WTC11 (cell line): ENCODE measurements at places on chromosomes 4 and X. TPM values are rescaled to one million over a fixed set of nuclear protein-coding genes. Genes with fewer than 3 reads are reported as not detected.

Gene METTL14
- 49.7 to 53.1 TPM (median 51.1 TPM) in 3 replicates for total RNA-seq

Gene IRS4
- total RNA-seq: 10.5 to 11.4 TPM (median 11.0 TPM) in 3 replicates

- DNase-seq: peak; percentile 61
- H3K27me3 ChIP-seq: peaks cover 60% of the 10 kb centered on the region
- peak overlapping the region; percentile 82 for H3K4me3 ChIP-seq
- no peaks in the 10 kb centered on the region for H3K36me3 ChIP-seq
- H3K27ac ChIP-seq: no peak overlapping the region
- peaks cover 15% of the 10 kb centered on the region for H3K4me1 ChIP-seq
Measured at GRCh38 chr4:142846729-142847596, 862 bp upstream of the INPP4B start.

- no peaks in the 10 kb centered on the region for H3K4me1 ChIP-seq
- no peaks in the 10 kb centered on the region for H3K36me3 ChIP-seq
- H3K27ac ChIP-seq: no peak overlapping the region
- no peak for DNase-seq
- H3K4me3 ChIP-seq: no peak overlapping the region
Measured at GRCh38 chr4:125836597-125837195, 521.9 kb downstream of the FAT4 start.

DNA sequence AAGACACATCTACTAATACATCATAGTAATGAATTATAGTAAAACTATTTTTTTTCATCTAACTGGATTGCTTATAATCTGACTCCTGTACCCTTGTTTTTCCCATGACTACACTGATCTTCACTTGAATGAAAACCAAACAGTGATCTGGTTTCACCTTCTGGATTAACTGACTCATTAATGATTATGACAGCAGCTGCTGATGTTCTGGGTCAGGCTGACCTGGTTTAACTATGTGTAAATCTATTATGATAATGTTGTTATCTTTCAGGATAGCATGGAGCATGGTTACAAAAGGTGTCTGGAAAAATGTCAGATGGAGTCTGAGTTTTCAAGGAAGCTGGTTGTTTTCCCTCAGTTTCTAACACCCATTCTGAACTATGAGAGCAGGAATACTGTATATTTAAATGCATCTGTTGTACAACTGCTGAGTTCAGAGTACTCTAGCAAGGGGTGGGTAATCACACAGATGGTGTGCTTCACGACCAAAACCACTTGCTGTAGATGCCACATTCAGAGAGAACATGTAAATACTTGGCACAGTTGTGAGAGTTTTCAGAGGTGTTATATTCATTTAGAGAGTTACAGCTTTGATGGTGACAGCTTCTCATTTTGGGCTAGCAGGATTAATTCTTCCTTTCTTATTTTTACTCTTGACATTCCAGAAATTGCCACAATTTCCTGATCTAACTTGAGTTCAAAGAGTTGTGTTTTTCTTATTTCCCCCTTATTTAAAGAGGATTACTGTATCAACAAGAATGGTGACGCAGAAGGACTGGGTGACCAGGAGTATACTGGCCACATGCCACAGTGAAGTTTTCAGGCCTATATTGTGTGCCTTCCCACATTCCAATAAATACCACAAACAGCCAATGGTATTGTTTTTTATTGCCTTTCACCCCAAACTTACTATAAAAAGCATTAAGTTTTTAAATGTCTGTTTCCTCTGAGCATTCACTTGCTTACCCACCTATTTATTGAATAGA, 249.7 kb upstream of the TET2 start:
- DNase-seq: no peak
- no peaks in the 10 kb centered on the region for H3K4me1 ChIP-seq

Gene NPY2R
- 0.34 to 0.48 TPM (median 0.39 TPM) in 3 replicates for total RNA-seq

GRCh38 chrX:64184396-64184795, 21.1 kb downstream of the AMER1 start:
- no peak overlapping the region for H3K27ac ChIP-seq
- H3K4me1 ChIP-seq: peaks cover 3% of the 10 kb centered on the region; the same call in 1 of the 2 replicates
- DNase-seq: no peak
- no peaks in the 10 kb centered on the region for H3K27me3 ChIP-seq
- H3K36me3 ChIP-seq: no peaks in the 10 kb centered on the region
